Neural crest cell (in vitro differentiated cells): ENCODE measurements at places on chromosomes 13 and 19. TPM values are rescaled to one million over a fixed set of nuclear protein-coding genes. Genes with fewer than 3 reads are reported as not detected.
A peak's percentile ranks its signal among the peaks of the same experiment; 100 is the strongest.

- no peaks in the 10 kb centered on the region for H3K27me3 ChIP-seq
- no peak overlapping the region for H3K27ac ChIP-seq
- no peak overlapping the region for H3K4me3 ChIP-seq
- H3K36me3 ChIP-seq = no peaks in the 10 kb centered on the region
- no peak for DNase-seq
Measured at GRCh38 chr13:108919036-108919907, 289.9 kb downstream of the MYO16 start.

GRCh38 chr19:49677901-49678674 lies 1.0 kb downstream of the PRMT1 start:
- H3K27me3 ChIP-seq = peaks cover 6% of the 10 kb centered on the region
- H3K27ac ChIP-seq = peak overlapping the region; percentile 96
- DNase-seq = peak; percentile 93
- H3K36me3 ChIP-seq = peaks cover 9% of the 10 kb centered on the region
- H3K4me3 ChIP-seq = peak overlapping the region; percentile 99
- H3K4me1 ChIP-seq = peaks cover 34% of the 10 kb centered on the region

DNA sequence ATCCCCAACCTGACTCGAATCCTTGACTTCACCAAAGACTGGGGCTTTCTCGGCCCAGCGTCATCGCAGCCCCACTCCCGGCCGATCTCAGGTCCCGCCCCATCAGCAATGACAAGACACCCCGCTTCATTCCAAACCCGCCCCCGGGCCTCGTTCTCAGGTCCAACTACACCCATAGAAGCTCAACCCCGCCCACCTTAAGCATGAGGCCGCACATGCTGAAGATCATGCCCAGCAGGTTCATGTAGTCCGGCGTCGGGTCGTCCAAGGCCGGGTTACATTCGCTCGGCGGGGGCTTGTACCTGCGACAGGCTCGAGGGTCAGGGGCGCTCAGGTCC lies 2.3 kb downstream of the WDR83 start:
- peak overlapping the region; percentile 98 for H3K4me3 ChIP-seq
- H3K4me1 ChIP-seq = peaks cover 50% of the 10 kb centered on the region
- H3K27me3 ChIP-seq = peaks cover 3% of the 10 kb centered on the region
- H3K27ac ChIP-seq = peak overlapping the region; percentile 100
- H3K36me3 ChIP-seq = peaks cover 4% of the 10 kb centered on the region

- H3K36me3 ChIP-seq = peaks cover 3% of the 10 kb centered on the region
- H3K27me3 ChIP-seq = peaks cover 2% of the 10 kb centered on the region
- no peak overlapping the region for H3K4me3 ChIP-seq
- H3K27ac ChIP-seq = no peak overlapping the region
- no peaks in the 10 kb centered on the region for H3K4me1 ChIP-seq
Measured at GRCh38 chr19:17658666-17659065, 29.5 kb downstream of the UNC13A start.

LRRC4B gene
- total RNA-seq = 42.5 and 50.2 TPM in 2 replicates

GRCh38 chr19:10580979-10581631 lies 6.0 kb downstream of the AP1M2 start:
- H3K27ac ChIP-seq = no peak overlapping the region
- DNase-seq = peak; percentile 93
- H3K27me3 ChIP-seq = peaks cover 26% of the 10 kb centered on the region
- H3K4me3 ChIP-seq = no peak overlapping the region

DNA sequence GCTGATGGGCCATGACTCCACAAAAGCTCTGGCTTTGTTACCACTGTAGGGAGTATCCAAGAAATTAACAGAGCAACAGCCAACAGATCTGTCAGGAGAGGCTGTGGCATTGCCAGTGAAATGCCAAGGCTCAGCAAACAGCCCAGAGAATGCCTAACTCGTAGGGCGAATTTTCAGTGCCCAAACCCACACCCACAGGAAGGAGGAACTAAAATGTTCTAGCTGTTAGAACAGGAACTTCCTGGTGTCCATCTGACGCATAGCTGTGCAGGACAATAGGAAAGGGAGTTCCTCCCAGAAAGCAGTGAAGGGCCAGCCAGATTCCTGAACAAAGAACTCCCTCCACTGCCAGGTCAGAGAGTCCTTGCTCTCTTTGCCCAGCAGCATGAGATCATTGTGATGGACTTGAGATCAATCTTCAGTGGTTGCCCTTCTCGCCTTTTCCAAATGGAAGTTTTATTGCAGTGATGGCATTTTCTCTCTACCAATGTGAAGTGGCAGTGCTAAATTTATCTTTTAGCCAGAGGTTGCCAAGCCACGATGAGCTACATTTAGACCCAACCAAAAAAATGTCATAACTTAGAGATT lies 224.2 kb upstream of the STARD13 start:
- H3K4me3 ChIP-seq = no peak overlapping the region
- DNase-seq = no peak
- H3K27me3 ChIP-seq = no peaks in the 10 kb centered on the region
- no peaks in the 10 kb centered on the region for H3K4me1 ChIP-seq
- no peaks in the 10 kb centered on the region for H3K36me3 ChIP-seq
- H3K27ac ChIP-seq = no peak overlapping the region

LILRA1 gene
- total RNA-seq = not detected in 2 replicates

DNA sequence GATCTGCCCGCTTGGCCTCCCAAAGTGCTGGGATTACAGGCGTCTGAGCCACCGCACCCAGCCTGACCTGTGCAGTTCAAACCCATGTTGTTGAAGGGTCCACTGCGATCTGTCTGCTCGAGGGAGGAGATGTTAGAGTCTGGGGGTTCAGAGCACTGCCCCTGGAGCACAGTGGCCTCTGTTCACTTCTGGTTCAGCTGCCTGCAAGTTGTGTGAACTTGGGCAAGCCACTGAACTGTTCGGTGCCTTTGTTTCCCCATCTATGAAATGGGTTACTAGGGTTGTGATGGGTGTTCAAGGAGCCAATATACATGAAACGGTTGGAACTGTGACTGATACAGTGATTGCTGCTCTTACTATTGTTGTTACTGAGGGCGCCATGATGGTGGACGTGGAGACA lies 1.7 kb downstream of the PLIN5 start:
- no peaks in the 10 kb centered on the region for H3K36me3 ChIP-seq
- peaks cover 5% of the 10 kb centered on the region for H3K4me1 ChIP-seq
- peaks cover 2% of the 10 kb centered on the region for H3K27me3 ChIP-seq
- H3K4me3 ChIP-seq = peak overlapping the region; percentile 0

DNA sequence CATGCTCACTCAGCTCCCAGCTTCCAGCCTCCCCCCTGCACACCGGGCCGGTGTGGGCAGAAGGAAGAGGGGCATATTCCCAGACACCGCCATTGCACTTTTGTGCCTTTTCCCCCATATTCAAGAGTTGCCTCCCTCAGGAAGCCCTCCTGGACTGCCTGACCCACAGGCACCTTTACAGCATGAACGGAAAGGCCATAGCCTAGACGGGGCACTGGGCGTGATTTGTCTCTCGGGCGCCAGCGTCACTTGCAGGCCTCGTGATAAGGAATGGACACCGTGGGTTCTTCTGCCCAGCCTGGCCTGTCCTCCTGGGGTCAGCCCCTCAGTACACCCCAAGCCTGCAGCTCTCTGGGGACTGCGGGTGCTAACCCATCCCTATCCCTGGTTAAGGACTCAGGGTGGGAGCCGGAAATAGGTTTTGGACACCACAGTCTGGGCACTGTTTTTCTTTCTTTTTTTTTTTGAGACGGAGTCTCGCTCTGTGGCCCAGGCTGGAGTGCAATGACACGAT lies 933 bp upstream of the UQCR11 start:
- H3K27ac ChIP-seq = peak overlapping the region; percentile 99
- peaks cover 20% of the 10 kb centered on the region for H3K4me1 ChIP-seq
- DNase-seq = no peak
- peak overlapping the region; percentile 97 for H3K4me3 ChIP-seq
- peaks cover 10% of the 10 kb centered on the region for H3K27me3 ChIP-seq
- peaks cover 3% of the 10 kb centered on the region for H3K36me3 ChIP-seq

DNA sequence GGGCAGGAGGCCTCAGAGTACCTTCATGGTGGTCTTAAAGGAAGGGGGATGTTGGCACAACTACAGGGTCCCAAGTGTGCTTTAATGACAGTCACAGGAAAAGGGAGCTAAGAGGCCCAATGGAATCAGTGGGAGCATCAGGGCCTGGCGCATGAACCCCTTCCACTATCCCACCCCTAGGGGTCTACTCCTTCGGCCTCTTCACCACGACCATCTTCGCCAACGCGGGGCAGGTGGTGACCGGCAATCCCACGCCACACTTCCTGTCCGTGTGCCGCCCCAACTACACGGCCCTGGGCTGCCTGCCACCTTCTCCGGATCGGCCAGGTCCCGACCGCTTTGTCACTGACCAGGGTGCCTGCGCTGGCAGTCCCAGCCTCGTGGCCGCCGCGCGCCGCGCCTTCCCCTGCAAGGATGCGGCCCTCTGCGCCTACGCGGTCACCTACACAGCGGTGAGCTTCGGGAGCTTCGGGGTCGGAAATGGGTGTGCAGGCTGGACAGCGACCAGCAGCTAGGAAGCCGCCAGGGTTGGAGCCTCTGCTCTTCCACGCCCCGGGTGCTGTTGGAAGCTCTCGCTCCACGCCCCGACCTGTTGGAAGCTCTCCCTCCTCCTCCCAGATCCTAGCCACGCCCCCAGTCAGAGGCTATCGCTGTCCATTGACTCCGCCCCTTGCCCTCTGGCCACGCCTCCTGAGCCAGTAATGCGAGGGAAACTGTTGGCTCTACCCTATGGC lies 6.0 kb downstream of the PLPPR2 start:
- peaks cover 34% of the 10 kb centered on the region for H3K27me3 ChIP-seq
- H3K36me3 ChIP-seq = no peaks in the 10 kb centered on the region
- peaks cover 11% of the 10 kb centered on the region for H3K4me1 ChIP-seq
- peak; percentile 85 for DNase-seq

- DNase-seq = no peak
- H3K27me3 ChIP-seq = no peaks in the 10 kb centered on the region
- peaks cover 15% of the 10 kb centered on the region for H3K36me3 ChIP-seq
- H3K27ac ChIP-seq = no peak overlapping the region
- H3K4me1 ChIP-seq = no peaks in the 10 kb centered on the region
- no peak overlapping the region for H3K4me3 ChIP-seq
Measured at GRCh38 chr19:21256722-21257121, 72.5 kb downstream of the ZNF708 start.

ZNF667 gene
- not detected in 2 replicates for total RNA-seq

GRCh38 chr13:97485320-97485719 lies 51.4 kb downstream of the RAP2A start:
- DNase-seq = no peak
- H3K27me3 ChIP-seq = no peaks in the 10 kb centered on the region
- no peak overlapping the region for H3K4me3 ChIP-seq
- no peaks in the 10 kb centered on the region for H3K36me3 ChIP-seq
- no peaks in the 10 kb centered on the region for H3K4me1 ChIP-seq

PLIN5 gene
- 4.8 TPM in 2 replicates for total RNA-seq

DNA sequence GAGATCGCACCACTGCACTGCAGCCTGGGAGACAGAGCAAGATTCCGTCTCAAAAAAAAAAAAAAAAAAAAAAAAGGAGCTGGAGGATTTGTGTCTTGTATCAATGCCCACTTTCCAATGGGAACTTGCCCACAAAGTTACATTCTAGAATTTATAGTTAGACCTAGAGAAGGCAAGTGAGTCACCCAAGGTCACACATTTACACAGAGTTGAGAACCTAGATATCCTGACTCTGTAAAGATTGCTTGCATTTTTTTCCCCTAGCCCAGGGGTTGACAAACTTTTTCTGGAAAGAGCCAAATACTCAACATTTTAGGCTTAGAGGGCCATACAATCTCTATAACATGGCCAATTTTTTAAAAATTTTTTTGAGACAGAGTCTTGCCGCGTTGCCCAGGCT lies 7.7 kb upstream of the BRD4 start:
- no peak overlapping the region for H3K27ac ChIP-seq
- H3K36me3 ChIP-seq = no peaks in the 10 kb centered on the region
- no peaks in the 10 kb centered on the region for H3K4me1 ChIP-seq
- no peak for DNase-seq
- H3K27me3 ChIP-seq = no peaks in the 10 kb centered on the region
- H3K4me3 ChIP-seq = no peak overlapping the region

FUT2 gene
- total RNA-seq = not detected in 2 replicates

DNA sequence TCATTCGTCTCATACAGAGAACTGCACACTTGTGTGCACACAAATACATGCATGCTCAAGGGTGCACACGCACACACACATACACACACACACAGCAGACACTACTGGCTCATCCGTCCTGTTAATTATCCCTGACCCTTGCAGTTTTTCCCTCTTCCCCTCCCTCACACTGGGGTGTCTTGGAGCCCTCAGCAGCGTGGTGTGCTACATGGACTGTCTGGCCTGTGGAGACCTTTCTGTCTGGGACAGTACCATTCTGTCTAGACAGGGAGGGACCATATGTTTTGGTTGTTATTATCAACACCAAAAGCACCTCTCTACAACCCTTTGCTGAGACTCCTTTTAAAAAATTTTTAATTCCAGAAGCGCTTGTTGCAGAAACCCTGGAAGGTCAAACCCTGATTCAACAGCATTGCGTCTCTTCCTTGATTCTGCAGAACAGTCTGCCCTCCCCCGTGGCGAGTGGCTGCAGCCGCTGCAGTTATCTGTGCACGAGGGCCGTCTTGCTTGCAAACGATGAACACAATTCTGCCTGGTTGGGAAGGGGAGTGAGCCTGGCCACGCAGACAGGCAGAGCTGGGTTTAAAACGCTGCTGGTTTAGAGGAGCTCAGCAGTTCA lies 374.0 kb downstream of the IRS2 start:
- H3K4me1 ChIP-seq = peaks cover 10% of the 10 kb centered on the region
- H3K4me3 ChIP-seq = peak overlapping the region; percentile 0
- peaks cover 3% of the 10 kb centered on the region for H3K27me3 ChIP-seq
- H3K27ac ChIP-seq = no peak overlapping the region
- peak; percentile 54 for DNase-seq

- H3K4me1 ChIP-seq = no peaks in the 10 kb centered on the region
- no peaks in the 10 kb centered on the region for H3K27me3 ChIP-seq
- H3K27ac ChIP-seq = no peak overlapping the region
- H3K36me3 ChIP-seq = no peaks in the 10 kb centered on the region
- no peak for DNase-seq
Measured at GRCh38 chr13:93262729-93263345, 36.2 kb downstream of the GPC6 start.

ZNF625 gene
- total RNA-seq = 22.8 and 29.0 TPM in 2 replicates

MBD3L1 gene
- not detected in 2 replicates for total RNA-seq

GFY gene
- not detected in 2 replicates for total RNA-seq

- H3K4me3 ChIP-seq = peak overlapping the region; percentile 68
- no peaks in the 10 kb centered on the region for H3K27me3 ChIP-seq
- no peak overlapping the region for H3K27ac ChIP-seq
- H3K4me1 ChIP-seq = peaks cover 25% of the 10 kb centered on the region
- no peak for DNase-seq
Measured at GRCh38 chr19:11152318-11153062, 3.1 kb downstream of the SPC24 start.

- DNase-seq = no peak
- H3K36me3 ChIP-seq = peaks cover 8% of the 10 kb centered on the region
- peaks cover 25% of the 10 kb centered on the region for H3K4me1 ChIP-seq
- H3K27ac ChIP-seq = no peak overlapping the region
Measured at GRCh38 chr13:110314516-110315245, 7.6 kb downstream of the COL4A2 start.

- no peaks in the 10 kb centered on the region for H3K4me1 ChIP-seq
- no peaks in the 10 kb centered on the region for H3K27me3 ChIP-seq
- H3K36me3 ChIP-seq = no peaks in the 10 kb centered on the region
- no peak overlapping the region for H3K27ac ChIP-seq
Measured at GRCh38 chr13:83295686-83296085, 586.6 kb downstream of the SLITRK1 start.

- H3K36me3 ChIP-seq = no peaks in the 10 kb centered on the region
- H3K27ac ChIP-seq = no peak overlapping the region
- no peak for DNase-seq
Measured at GRCh38 chr19:54329476-54330165, 9.3 kb downstream of the LILRA4 start.
